ENCODE measurements at places on chromosomes 6 and 20. TPM values are rescaled to one million over a fixed set of nuclear protein-coding genes. Genes with fewer than 3 reads are reported as not detected.

DNA sequence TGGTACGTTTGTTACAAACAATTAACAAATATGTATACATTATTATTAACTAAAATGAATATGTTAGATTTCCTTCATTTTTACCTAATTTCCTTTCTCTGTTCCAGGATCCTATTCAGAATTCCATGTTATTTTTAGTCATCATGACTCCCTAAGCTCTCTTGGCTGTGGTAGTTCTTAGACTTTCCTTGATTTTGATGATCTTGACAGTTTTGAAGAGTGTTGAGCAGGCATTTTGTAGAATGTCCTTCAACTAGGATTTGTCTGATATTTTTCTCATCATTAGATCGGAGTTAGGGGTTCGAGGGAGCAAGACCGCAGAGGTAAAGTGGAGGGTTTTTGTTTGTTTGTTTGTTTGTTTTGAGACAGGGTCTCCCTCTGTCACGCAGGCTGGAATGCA lies 44.3 kb upstream of the ZNF184 start:
- H3K27me3 ChIP-seq: peaks cover 29% of the 10 kb centered on the region
- H3K4me3 ChIP-seq: no peak overlapping the region
- no peak overlapping the region for H3K27ac ChIP-seq
- DNase-seq: no peak
- no peaks in the 10 kb centered on the region for H3K36me3 ChIP-seq
- peaks cover 2% of the 10 kb centered on the region for H3K4me1 ChIP-seq

DNA sequence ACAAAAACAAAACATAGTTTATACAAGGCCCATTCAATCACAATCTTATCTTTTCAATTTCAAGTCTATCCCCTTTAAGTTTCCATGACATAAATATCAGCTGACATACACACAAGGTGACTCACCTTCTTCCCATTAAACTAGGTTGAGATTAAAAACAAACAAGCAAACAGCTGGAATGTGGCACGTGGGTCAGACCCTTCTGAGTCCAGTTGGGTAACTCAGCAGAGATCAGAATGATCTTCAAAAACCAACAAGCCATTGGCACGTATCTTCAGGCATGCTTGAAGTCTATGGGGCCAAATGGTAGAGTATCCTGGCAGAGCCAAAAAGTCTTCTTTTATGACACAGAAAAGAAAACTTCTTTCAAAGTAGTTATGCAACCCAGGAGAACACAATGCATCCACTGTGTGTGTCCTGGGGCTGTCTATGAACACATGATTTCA lies 603.5 kb upstream of the CITED2 start:
- no peak for DNase-seq
- no peak overlapping the region for H3K4me3 ChIP-seq
- no peaks in the 10 kb centered on the region for H3K27me3 ChIP-seq
- H3K4me1 ChIP-seq: peaks cover 42% of the 10 kb centered on the region

DNA sequence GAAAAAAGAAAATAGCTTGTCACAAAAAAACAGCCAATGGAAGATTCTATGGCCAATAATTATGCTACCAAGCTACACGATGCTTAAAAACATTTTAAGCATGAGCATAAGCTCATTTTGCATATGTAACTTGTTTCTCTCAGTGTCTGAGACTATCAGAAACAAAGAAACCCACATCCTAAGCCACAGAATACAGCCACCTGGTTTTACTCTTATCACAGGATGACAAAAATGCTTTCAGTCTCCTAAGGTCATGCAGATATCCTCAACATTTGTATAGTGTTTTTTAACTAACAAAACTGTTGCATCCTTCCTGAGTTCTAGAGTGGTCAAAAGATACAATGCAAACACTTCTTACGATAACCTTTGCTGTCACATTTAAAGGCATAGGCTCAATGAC lies 172.1 kb upstream of the RUNX2 start:
- no peaks in the 10 kb centered on the region for H3K36me3 ChIP-seq
- no peaks in the 10 kb centered on the region for H3K27me3 ChIP-seq
- H3K4me1 ChIP-seq: peaks cover 2% of the 10 kb centered on the region
- H3K27ac ChIP-seq: no peak overlapping the region

DNA sequence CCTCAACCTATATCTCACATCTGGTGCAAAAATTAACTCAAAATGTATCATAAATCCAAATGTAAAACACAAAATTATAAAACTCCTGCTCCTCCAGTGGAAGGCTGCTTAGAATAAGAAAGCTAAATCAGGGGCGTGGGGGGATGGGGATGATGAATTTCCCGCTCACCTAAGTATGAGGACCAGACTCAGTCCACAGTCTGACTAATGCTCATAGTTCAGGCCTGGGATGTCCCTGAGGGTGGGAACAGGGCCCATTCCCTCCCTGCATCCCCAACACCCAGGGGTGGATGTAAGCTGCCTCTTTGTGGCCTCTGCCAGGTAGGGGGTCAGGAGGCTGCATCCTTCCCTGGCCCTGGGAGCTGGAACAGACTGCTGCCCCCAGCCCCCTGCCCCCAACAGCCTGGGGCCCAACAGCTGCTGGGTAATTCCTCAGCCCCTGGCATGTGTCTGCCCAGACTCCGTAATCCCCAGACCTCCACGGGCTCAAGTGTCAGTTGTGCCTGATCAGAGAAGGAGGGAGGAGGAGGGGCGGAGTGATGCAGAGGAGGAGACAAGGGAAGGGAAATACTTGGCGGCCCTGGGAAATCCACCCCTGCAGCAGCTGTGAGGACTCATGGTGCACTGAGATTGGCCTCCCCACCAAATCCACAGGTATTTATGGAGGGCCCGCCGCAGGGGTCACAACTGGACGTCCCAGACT lies 224.5 kb downstream of the PREX1 start:
- no peaks in the 10 kb centered on the region for H3K36me3 ChIP-seq

DNA sequence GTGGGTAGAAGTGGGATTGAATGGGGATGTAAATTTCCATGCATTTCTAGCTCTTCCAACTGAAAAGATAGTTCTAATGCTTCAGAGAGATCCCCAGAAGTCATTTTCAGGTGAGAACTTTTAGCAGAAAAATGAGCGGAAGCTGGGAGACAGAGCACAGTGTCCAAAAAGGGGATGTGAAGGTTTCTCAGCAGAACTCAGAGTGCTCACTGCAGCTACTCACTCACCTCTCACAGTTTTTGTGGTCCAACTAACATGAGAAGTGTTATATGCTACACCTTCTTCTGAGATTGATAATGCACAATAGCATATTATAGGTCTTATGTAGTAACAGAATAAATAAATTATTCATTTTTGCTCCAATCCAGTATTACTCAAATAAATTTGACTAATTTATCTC lies 519.2 kb upstream of the HS3ST5 start:
- H3K4me3 ChIP-seq: no peak overlapping the region
- H3K4me1 ChIP-seq: no peaks in the 10 kb centered on the region
- DNase-seq: no peak
- no peaks in the 10 kb centered on the region for H3K27me3 ChIP-seq
- no peak overlapping the region for H3K27ac ChIP-seq

DNA sequence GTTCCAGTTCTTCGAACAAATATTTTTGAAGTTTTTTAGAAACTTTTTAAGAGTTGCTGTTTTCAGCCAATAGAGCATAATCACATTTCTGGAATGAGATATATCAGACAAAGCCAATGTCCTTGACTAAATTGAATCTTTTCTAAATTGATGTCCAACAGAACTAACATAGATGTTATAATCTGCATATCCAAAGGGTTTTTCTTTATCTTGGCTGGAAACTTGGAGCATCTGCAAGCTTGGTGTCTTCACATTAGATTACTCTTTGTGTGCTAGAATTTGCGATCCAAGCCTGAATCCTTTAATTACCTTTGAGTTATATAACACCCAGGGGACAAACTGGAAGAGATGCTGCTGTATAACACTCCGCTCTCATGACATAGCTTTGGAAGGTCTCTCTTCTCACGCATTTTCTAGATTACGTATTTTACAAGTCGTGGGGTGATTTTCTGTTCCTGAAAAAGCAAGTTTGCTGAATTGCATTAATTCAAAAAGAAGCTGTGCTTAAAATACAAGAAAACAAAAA lies 64.4 kb upstream of the FUCA2 start:
- peaks cover 4% of the 10 kb centered on the region for H3K36me3 ChIP-seq
- no peak overlapping the region for H3K4me3 ChIP-seq
- H3K27ac ChIP-seq: no peak overlapping the region
- no peaks in the 10 kb centered on the region for H3K27me3 ChIP-seq
- H3K4me1 ChIP-seq: no peaks in the 10 kb centered on the region

Gene SLC32A1
- total RNA-seq: not detected

Gene TNFAIP3
- 5.1 TPM for total RNA-seq
